Stimulated activated CD4-positive, alpha-beta T cell treated with anti-CD3 and anti-CD28 coated beads, Interleukin-1b, Interleukin-23, amount 100 ng/mL, for 1 hour (primary cell): ENCODE measurements at places on chromosomes 1 and 21.

GRCh38 chr21:40671716-40672115, 175.2 kb downstream of the DSCAM start:
- DNase-seq, result no peak

DNA sequence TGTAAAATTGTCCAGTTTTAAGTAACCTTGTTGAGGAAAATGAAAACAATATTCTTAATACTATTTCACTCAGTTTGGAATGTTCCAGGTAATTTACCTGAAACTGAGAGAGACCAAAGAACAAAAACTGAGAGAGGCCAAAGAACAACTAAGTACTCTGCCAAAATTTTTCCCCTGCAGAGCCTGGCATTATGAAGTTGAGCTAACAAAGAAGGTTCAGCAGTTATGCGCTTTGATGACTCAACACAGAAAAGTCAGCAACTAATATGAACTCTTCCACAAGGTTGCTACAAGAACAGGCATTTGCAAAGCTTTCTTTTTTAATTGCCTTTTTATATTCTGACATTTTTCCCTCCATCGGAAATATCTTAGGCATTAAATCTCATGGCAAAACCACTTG, 270.9 kb downstream of the CHRM3 start:
- DNase-seq, result no peak

DNA sequence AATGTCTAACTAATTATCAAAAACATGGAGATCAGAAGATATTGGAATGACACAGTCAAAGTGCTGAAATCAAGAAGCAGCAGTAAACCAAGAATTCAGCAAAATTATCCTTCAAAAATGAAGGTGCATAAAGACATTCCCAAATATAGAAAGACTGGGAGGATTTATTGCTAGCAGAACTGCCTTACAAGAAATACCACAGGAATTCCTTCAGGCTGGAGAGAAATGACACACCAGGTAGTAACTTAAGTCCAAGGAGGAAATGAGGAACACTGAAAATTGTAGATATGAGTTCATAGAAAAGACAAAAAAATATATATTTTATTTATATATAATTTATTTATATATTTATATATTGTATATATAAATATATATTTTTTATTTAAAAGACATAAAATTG, 217.2 kb downstream of the RPS6KC1 start:
- DNase-seq, result no peak

DNA sequence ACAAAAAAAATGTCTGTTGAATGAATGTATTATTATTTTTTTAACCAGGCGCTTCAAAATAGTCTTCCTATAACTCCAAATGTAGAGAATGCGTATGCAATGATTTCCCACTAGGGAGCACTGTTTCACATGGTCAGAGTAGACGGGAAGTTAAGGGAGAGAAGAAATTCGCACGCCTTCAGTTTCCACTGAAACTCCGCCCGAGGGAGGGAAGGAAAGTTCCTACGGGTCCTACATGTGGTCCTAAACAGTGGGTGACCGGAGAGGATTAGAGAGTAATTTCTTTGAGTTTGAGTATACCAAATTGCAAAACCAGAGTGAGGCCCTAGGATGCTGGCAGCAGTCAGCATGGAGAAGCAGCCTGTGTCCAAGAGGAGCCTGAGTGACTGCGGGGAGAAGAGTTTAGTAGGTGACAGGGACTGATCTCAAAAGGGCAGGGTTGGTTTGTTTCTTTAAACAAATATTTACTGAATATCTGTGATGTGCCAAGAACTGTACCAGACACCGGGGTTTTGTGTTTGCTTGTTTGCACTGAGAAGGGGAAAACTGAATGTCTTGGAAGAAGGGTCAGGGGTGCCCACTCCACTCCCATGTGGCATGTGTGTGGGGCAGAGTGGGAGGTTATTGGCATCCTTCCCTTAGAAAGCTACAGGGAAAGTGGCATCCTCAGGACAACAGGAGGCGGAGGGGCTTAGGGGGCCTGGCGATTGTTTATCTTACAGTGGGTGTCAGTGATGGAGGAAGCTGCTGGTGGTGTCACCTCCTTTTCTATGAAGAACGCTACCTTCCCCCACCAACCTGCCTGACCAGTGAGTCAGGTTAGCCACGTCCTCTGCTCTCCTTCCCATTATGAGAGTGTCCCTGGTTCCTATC, 22.8 kb downstream of the RNU5D-1 start:
- no peak for DNase-seq

DNA sequence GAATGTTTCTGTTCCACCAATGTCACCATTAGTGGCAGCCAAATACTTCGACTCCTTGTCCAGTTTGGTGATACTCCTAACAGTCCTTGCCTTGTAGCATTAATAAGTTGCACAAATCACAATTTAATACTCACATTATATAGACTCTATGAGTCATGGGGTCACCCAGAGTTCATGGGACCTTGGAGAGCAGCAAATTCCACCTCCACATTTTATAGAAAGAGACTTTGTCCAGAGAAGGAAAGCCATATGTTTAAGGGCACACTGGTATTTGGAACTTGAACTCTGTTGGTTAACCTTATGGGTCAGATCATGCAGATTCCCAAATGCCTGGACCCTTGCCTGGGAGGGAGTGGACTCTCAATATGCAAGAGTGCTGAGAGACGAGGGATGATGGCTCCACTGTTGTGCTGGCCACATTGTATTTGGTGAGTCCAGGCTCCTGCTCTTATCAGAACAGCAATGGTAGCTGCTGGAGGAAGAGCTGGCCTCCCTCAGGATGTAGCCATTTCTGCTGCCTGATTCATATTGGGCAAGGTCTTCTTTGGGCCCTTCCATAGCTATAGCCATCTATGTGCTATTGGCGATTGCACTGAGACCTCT, 30.6 kb downstream of the DNAJC6 start:
- no peak for DNase-seq

GRCh38 chr1:98196012-98196411, 275.2 kb upstream of the DPYD start:
- no peak for DNase-seq

- DNase-seq, result no peak
Observed at GRCh38 chr1:241265428-241265827, 91.6 kb downstream of the RGS7 start.

DNA sequence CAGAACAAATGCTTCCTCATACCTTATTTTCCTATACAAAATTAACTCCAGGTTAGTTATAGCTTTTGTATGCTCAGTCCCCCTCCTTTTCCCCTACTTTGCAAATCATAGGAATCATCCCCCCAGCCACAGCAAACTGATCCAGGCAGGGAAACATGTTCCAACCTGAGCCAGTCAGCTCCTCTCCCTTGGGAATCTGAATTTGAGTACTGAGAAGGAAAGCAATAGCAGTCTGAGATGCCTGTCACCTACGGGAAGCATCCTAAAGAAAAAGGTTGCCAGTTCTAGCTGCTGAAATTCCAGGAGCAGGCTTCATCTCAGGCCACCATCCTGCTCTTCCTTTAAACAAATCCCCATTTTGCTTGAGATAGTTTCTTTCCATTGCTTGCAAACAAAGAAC, 6.9 kb downstream of the ADSS2 start:
- no peak for DNase-seq

DNA sequence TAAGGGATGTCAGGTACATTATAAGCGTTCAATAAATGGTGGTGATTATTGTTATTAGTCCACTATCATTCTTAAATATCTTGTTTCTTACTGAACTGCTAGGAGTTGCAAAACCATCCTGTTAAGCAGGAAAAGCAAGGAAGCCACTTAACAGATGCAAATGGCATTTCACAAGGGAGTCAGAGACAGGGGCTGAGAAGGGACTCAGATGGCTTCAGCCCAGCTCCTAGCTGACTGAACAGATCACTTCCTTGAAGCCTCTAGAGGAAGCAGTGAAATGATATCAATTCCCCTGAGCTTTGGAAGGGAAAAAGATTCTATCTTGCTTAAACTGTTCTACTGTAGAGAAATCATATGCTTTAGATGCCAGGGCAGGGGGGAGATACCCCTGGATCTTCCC, 151.5 kb downstream of the ST6GALNAC5 start:
- no peak for DNase-seq
